Right ventricle myocardium superior (tissue), 1 donor: ENCODE measurements at places on chromosomes 4 and X. TPM values are rescaled to one million over a fixed set of nuclear protein-coding genes. Genes with fewer than 3 reads are reported as not detected.

- no peak for DNase-seq
Observed at GRCh38 chr4:14400307-14400706, 602.0 kb upstream of the CPEB2 start.

GRCh38 chr4:77451530-77451929 is 154.1 kb upstream of the CXCL13 start:
- no peak for DNase-seq

IGFBP7 gene
- total RNA-seq = 769 TPM

GRCh38 chrX:109990582-109991276 is 12.2 kb upstream of the TMEM164 start:
- no peak for DNase-seq

GRCh38 chr4:2798399-2799223 is 5.7 kb downstream of the SH3BP2 start:
- peak; percentile 86 for DNase-seq

DNA sequence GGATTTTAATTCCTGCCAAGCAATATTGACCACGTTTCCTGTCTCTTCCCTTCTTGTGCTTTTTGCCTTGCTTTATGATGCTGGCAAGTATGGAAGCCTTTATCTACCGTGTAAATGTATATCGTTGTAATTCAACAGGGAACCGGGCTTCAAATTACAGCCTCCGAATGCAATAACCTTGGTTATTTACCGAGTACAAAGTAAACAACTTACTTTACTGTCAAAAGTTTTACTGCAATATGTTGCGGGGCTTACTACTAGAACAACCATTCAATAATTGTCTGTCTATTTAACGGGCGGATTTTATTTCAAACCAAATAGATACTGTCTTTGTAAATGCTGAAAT is 73.1 kb downstream of the PALLD start:
- no peak for DNase-seq

SLC2A9 gene
- 8.8 TPM for total RNA-seq

RS1 gene
- total RNA-seq = not detected

TTC29 gene
- total RNA-seq = not detected

PRR32 gene
- total RNA-seq = 0.30 TPM

- peak; percentile 79 for DNase-seq
Observed at GRCh38 chr4:138835832-138836533, 179.6 kb upstream of the NOCT start.

DNA sequence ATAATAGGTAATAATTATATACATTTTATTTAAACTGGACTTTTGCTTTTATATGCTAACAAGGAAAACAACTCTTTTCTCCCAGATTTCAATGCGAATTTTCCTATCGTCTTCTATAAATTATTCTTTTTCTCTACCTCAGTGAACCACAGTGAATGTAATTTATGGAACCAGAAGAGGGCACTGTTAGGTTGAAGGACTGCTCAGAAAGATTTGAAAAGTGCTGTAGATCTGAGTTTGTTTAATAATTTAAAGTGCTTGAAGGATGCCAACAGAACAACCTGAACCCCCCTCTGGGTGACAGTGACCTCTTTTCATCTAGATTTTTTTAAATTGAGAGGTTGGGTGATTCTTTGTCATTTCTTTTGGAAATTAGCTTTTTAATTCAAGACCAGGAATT is 54.9 kb downstream of the PHOX2B start:
- no peak for DNase-seq

GRCh38 chr4:183989931-183990330 is 84.8 kb downstream of the STOX2 start:
- DNase-seq = no peak

DNA sequence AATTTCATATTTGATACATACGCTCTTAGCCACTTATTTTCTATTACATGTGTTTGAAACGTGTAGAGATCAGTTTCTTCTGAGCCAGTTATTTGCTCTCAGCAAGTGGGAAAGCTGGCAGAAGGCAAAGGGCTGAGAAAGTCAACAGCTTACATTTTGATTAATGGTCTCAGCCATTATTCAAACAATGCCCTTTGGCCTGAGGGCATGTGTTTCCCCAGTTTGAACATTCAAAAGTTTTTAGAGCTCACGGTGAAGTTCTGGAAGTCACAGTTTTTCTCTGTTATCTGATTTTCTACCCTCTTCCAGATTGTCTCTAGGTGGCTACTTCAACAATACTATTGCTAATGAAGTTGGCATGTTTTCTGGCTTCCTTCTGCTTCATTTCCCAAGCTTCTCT is 591.8 kb upstream of the CPEB2 start:
- no peak for DNase-seq

- no peak for DNase-seq
Observed at GRCh38 chr4:163816494-163816893, 322.0 kb downstream of the TMA16 start.

DNA sequence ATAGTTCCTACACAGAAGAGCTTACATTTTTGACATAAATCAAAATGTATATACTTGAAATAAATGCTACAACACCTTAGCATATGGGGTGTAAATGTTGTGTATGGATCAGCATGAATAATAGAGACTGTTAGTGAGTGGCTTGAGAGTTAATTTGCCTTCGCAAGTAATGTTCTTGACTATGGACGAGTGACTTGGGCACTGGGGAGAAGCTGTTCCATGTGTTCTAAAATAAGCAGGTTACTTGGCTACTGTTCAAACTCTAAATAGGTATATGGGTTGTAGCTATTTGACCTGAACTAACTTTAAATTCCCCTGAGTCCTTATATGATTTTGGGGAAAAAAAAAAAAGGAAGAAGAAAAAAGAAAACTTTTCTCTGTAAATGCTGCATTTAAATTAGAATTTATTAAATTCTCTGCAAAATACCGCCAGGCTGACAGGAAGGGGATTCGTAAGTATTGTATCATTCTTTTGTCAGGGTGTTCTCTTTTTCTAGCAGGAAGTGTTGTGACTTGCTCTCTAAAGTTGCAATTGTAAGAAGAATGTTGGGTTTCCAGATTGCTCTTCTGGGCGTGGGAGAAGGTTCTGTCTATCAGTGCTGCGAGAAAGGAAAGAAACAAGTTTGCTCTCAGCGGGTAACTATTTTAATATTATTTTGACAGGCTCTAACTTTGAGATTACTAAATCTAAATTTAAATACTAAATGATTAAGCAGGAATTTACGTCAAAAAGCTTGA is 32.2 kb downstream of the PLS3 start:
- DNase-seq = no peak

GRCh38 chr4:85591406-85592098 is 116.6 kb downstream of the ARHGAP24 start:
- no peak for DNase-seq

CSN1S1 gene
- not detected for total RNA-seq

GRCh38 chr4:6500481-6501140 is 28.2 kb upstream of the PPP2R2C start:
- no peak for DNase-seq

DNA sequence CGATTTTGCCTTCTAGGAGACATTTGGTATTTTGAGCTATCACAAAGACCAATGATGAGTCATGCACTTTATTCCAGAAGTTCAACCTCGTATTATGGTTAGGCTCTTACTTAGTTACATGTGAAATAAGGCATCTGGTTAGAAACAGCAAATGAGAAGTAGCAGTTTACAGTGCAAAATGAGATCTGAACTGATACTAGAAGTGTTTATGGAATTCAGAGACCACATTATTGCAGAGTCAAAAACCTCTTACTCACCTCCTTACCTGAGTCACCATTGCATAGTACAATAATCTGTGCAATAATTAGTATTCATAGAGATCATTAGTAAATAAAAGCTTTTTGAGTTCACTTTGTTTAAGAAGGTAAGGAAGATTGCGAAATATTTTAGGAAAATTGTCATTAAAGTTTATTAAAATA is 38.7 kb downstream of the SEC24B start:
- DNase-seq = no peak

- DNase-seq = no peak
Observed at GRCh38 chr4:167688660-167689142, 403.6 kb upstream of the ANXA10 start.

STOX2 gene
- 8.5 TPM for total RNA-seq

LONRF3 gene
- total RNA-seq = 2.9 TPM

DNA sequence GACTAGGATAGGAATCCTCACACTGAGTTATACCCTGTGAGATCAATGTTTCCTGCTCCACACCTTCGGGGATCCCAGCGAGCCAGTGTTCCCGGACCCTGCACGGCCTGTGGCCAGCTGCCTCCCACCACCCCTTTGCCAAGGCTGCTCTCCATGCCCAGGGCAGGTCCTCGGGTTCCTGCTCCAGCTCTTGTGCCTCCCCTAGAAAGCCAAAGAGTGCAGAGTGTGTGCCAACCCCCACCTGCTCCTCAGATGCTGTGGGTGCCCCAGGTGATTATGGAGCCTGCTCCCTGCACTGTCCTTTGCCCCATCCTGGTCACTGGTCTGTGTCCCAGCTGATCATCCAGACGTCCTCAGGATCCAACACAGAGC is 246.4 kb downstream of the AFAP1 start:
- no peak for DNase-seq

DNA sequence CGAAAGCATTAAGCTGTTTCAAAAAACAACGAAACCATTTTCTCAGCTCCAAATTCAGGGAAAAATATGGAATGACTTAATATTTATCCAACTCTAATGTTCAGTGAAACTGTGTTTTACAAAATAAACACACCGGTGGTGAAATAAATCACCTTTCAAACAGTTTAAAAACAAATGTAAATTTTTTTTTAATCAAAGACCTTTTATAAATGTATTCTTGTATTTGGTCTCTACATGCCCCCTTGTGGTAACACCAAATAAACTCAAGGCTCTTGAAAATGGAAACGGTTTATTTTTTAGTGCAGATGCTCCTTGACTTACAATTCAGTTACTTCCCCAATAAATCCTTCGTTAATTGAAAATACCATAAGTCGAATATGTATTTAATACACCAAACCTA is 45.8 kb upstream of the ITM2A start:
- no peak for DNase-seq

DNA sequence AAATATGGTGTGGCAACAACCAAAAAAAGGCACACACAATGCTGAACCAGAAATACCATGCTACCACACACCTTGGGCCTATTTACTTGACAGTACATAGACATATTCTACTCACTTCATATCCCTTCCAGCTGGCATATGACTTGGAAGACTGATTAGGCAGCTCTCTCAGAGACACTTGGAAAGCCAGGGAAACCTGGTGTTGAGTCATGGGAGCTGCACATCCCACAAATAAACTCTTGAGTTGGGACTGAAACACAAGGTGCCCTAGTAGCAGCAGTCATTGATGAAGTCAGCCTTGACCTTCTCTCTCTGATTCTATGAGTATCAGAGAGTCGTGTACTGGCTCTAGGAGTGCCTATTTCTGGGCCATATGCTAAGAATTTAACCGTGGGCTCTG is 776.6 kb upstream of the LCORL start:
- DNase-seq = no peak

DNA sequence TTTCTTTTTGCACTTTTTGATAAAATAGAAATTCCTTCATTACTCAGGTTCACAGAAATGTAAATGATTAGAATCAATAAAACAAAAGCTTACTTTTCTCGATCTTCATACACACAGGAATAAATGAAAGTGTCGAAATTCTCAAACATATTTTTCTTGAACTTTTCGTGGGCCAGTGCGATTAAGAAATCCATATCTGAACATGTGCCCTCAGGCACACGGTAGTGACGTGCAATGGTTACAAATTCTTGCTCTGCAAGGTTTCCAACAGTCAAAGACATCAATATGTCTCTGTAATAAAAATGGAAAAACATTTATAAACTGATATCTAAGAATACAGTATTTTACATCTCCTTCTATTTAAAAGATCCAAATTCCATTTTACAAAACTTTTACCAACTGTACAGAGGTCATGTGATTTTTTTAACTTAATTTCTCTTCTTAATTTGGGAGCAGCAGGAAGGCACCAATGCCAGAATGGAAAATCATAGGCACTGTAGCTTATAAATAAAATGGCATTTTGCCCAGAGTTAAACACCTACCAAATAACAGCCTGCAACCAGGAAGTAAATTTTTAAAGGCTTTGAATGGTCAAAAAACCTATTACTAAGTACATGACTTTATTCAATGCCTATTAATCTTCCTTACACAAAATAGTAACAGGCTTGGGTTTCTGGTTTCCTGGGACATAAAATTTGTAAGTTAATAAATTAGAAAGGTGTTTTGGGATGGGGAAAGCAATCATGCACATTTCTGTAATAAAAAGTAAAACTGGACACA is 165.0 kb downstream of the EFHC2 start:
- DNase-seq = no peak

GRCh38 chrX:14694611-14695010 is 165.3 kb downstream of the GLRA2 start:
- no peak for DNase-seq

SHROOM2 gene
- 0.70 TPM for total RNA-seq

RNF212 gene
- total RNA-seq = 0.30 TPM

TMPRSS11A gene
- total RNA-seq = not detected

GRCh38 chrX:5388087-5388486 is 840.6 kb downstream of the NLGN4X start:
- DNase-seq = no peak

GRCh38 chr4:146059865-146060264 is 115.7 kb upstream of the LSM6 start:
- DNase-seq = no peak

ACOT9 gene
- 44.5 TPM for total RNA-seq

VCX gene
- not detected for total RNA-seq

GRCh38 chrX:155891446-155892210 is 10.5 kb downstream of the VAMP7 start:
- no peak for DNase-seq

GRCh38 chr4:36024901-36025660 is 219.2 kb downstream of the ARAP2 start:
- no peak for DNase-seq

GRCh38 chrX:148504506-148504905 is 4.1 kb downstream of the AFF2 start:
- DNase-seq = no peak

ARX gene
- not detected for total RNA-seq

TLR10 gene
- total RNA-seq = not detected

GRCh38 chrX:68895341-68895755 is 66.5 kb downstream of the EFNB1 start:
- peak; percentile 62 for DNase-seq

GRCh38 chrX:120463241-120463640 is 5.9 kb downstream of the LAMP2 start:
- no peak for DNase-seq

GAGE2A gene
- not detected for total RNA-seq
